Mucosa of gallbladder (tissue), 1 donor: ENCODE measurements at places on chromosomes 12 and 14. TPM values are rescaled to one million over a fixed set of nuclear protein-coding genes. Genes with fewer than 3 reads are reported as not detected.

DNA sequence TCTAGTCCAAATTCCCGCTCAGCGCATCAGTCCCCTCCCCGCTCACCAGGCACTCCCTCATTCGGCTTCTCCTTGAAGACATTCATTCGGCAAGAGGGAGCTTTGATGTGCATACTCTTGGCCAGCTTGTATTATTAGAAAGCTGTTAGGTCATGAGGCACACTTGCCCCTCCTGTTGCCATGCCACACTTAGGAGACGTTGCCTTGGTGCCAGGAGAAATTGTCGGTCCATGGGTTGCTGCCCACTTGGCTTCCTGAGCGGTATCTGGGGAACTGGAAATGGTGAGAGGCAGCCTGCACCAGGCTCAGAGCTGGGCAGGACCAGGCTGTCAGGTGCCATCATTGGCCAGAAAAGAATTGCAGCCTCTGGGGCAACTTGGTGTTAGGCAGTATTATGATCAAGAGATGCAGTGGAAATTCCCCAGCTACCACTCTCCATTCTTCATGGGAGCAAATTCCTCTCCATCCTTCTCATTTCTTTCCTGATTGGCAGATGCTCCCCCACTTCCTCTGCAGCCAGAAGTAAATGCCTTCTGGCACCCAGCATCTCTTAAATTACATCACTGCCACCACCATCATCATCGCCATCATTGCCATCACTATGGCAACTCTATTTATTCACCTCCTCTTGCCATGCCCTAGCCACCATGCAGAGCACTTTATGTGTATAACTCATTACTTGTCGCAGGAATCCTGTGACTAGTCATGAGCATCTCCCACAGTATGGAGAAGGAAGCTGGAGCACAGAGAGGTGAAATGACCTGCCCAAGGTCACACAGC is 12.4 kb downstream of the CABP1 start:
- DNase-seq, result no peak

BRI3BP gene
- total RNA-seq, result 39.9 TPM

DNA sequence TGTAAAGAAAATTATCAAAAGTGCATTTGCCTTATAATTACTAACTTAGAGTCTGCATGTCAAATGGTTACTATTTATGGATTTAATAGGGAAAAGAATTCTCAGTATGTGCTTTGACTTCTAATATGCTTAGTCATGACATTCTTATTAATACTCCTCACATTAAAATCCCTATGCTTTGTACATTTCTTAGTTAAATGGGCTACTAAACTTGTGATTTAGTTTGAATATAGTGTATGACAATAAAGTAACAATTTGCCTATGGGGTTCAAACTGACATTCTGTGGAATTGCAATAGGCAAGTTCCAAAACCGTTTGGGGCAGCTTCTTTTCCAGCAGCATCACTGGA is 361.9 kb upstream of the TMTC1 start:
- no peak for DNase-seq

DNA sequence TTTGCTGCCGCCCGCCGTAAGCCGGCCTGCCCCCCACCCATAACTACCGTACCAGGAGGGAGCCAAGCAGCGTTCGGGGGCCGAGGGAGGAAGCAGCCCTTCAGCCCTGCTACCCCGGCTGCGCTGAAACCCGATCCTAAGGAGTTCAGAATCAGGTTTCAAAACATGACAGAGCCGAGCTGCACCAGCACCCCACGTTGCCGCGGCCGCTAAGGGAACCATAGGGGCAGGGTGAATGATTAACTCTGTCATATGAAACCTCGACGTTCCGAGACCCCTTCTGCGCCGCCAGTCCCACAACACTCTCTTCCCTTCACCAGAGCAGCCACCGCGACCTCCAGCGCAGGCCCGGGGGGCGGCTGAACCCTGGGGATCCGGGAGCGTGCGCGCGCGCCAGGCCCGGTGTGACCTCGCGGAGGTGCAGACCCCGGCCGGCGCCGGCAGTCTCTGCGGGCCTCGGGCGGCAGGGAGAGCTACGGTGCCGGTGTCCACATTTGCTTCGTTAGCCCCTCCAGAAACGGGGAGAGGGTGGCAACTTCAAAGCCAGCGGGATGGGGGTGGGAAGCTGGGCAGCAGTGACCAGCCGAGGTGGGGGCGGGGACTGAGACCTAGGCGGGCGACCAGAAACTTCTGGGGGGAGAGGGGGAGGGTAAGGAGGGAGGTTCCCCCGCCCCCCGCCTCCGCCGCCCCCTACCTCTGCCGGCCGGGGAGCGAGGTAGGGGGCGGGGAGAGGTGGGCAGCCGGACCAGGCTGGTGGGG is 1.6 kb downstream of the SIX4 start:
- no peak for DNase-seq

DNA sequence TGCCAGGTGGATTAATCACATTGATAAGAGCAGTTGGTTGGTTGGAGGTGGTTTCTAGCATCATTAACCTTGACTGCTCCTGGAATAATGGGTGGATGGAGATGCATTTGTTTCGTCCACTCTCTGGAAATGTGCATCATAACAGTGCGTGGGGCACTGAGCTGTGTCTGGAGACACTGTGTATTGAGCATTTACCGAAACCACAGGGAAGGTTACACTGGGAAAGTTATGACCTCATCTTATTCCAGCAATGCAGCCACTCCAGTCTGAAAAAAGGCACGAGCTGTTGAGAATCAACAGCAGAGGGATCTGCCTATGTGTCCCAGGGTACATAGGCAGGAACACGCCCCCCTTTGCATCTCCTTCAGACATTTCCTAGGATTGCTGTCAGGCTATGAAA is 27.2 kb downstream of the RNFT2 start:
- DNase-seq, result no peak

DNA sequence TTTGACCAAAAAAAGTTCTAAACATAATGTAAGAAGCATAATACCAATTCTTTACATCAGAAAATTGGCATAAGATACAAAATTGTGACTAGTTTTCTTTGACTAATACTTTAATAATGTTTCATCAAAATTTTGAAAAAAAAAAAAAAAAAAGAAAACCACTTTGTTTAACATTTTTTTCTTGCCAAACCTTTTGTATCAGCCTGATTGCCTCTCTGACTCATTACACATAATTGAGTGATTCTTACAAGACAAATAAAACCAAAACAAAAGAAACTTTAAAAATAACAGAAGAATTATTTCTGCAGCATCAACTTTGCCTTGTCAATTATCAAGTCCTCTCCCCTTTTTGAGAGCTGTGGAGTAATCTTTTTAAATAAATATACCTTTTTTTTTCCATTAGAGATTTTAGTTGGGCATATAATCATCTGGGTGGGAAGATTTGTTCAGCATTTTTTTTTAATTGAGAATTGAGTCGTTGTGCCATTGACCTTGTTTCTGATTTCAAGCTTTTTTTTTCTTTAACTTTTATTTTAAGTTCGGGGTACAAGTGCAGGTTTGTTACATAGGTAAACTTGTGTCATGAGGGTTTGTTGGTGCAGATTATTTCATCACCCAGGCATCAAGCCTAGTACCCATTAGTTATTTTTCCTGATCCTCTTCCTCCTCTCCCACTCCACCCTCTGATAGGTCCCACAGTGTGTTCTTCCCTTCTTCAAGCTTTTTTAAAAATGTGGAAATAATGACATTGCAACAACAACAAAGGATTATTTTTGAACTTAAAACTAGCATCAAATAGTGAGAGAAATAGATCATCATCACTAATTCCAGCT is 45.8 kb upstream of the HMGA2 start:
- no peak for DNase-seq

- no peak for DNase-seq
Observed at GRCh38 chr12:59070322-59070933, 150.1 kb upstream of the LRIG3 start.

DNA sequence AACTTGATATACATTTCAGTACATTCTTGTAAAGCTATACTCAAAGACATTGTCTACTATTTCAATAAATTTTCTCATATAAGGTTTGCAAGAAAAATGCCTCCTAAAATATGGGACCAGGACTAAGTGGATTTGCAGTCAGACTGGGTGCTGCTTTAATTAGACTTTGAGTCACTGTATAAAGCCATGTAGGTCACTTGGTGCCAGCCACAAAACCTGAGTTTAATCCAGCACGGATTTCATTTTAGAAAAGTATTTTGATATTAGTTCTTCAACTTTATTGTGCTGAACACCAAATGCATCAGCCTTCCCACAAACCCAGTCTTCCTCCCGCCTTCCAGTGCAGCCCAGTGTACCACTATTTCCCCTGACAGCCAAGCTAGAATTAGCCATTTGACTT is 9.9 kb upstream of the NID2 start:
- no peak for DNase-seq

OR10G3 gene
- total RNA-seq, result not detected

ABCC9 gene
- total RNA-seq, result 33.3 TPM

DNA sequence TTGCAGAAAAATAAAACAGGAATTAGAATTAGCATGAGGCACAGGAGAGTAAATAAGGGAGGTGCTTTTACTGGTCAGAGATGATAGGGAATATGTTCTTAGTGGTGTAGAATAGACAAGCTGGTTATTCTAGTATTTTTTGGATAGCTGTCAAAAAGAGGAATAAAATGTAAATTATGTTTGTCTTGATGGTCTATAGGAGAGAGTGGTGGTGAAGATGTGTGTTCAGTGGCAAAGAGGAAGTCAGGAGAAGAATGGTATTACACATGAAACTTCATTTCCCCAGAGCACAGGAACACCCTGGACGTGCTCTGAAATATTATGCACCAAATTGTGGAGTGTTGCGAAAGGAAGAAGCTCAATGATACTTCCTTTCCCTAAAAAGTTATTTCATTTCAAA is 27.8 kb downstream of the MUCL1 start:
- DNase-seq, result no peak

GDF3 gene
- not detected for total RNA-seq

GRCh38 chr14:105889666-105890473 is 363.5 kb downstream of the TMEM121 start:
- DNase-seq, result no peak

SLC5A8 gene
- total RNA-seq, result 0.06 TPM

- DNase-seq, result no peak
Observed at GRCh38 chr14:58629281-58629680, 8.5 kb upstream of the DACT1 start.

- no peak for DNase-seq
Observed at GRCh38 chr12:9112076-9112853, 3.5 kb downstream of the A2M start.

GPR84 gene
- 1.8 TPM for total RNA-seq

EFCAB11 gene
- 16.1 TPM for total RNA-seq

SAMD15 gene
- total RNA-seq, result 3.5 TPM

GRCh38 chr12:127193341-127193740 is 1073.6 kb upstream of the TMEM132C start:
- DNase-seq, result no peak

DNA sequence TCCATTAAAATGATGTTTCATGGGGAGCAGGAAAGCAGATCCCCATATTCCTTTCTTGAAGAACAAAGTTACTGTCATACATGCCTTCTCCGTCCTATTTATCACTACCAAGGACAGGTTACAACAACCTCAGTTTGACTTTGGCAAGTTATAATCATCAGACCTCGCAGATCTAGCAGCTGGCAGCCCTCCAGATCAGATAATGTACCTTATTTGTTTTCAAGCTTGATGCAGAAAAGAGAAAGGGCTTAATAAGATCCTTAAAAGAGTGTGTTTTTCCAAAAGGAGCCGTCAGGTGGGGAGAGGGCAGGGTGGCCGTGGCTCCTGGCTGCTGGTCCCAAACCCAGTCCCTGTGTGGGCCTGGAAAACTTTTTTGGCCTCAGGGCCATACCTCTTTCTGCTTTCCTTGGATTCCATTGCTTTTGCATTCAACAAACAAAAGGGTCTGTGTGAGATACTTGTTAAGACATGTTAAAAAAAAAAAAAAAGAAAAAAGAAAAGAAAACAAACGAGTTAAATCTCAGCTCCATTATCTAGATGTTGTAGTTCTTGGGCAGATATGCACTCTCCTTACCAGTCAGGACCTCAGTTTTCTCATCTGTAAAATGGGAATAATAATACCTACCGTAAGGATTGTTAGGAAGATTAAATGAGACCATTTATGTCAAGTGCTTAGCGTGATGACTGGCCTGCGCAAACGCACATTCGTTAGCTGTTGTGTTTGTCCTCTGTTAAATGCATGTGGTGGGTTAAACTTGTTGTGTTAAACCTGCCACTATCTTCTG is 64.6 kb downstream of the B4GALNT3 start:
- DNase-seq, result peak; percentile 45

PXMP2 gene
- total RNA-seq, result 89.8 TPM

- no peak for DNase-seq
Observed at GRCh38 chr12:93944201-93944600, 204.2 kb upstream of the PLXNC1 start.

DNA sequence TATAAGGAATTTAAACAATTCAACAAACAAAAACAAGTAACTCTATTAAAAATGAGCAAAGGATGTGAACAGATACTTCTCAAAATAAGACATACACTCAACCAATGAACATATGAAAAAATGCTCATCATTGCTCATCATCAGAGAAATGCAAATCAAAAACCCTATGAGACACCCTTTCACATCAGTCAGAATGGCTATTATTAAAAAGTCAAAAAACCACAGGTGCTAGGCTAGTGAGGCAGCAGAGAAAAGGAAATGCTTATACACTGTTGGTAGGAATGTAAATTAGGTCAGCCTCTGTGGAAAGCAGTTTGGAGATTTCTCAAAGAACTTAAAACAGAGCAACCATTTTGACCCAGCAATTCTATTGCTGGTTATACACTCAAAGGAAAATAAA is 52.0 kb downstream of the NAV3 start:
- no peak for DNase-seq

CLEC1B gene
- not detected for total RNA-seq
